Omental fat pad (tissue), 4 donors: ENCODE measurements at places on chromosomes 4 and X.

GRCh38 chr4:164012396-164013027 is 518.0 kb downstream of the TMA16 start:
- DNase-seq = no peak

DNA sequence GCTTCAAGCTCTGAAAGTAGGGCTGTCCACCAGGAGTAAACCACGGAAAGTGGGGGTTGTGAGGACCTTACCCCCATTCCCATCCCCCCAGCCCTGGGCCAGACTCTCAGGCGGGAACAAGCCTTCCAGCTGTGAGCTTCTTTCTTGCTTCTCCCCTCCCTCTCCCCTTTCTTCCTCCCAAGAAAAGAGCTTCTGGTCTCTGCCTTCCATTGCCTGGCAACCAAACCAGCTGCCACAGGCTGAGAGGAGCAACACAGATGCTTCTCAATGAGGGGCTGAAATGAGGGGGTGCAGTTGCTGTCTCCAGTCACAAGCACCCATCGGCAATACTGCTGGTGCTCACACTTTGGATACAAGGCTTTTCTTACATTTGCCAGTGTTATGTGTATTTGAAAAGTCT is 72.5 kb downstream of the SLC16A2 start:
- no peak for DNase-seq

- DNase-seq = no peak
Observed at GRCh38 chrX:107675823-107676555, 47.7 kb downstream of the PRPS1 start.

DNA sequence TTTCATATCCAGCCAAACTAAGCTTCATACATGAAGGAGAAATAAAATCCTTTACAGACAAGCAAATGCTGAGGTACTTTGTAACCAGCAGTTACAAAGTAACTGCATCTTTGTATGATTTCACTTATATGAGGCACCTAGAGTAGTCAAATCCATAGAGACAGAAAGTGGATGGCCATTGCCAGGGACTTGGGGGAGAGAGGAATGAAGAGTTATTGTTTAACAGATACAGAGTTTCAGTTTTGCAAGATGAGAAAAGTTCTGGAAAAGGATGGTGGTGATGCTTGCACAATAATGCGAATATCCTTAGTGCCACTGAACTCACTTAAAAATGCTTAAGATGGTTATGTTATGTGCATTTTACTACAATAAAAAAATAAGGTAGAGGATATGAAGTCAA is 58.4 kb upstream of the VCX start:
- no peak for DNase-seq

DNA sequence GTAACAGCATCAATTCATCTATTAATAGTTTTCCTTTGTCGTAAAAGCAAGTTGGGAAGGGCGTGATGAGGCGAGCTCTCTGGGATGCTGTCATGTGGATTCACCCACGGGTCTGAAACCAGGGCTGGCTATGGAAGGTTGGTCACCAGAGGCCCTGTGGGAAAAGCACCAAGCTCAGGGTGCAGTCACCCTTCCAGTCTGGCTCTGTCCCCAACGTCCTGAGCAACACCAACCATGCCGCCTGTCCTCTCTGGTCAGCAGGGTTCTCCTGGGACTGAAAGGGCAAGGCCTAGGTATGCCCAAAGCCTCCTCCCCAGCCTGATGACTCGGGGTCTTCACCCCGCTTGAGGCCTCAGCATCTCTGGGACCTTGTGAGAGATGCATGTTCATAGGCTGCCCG is 97.2 kb upstream of the MSX1 start:
- no peak for DNase-seq

DNA sequence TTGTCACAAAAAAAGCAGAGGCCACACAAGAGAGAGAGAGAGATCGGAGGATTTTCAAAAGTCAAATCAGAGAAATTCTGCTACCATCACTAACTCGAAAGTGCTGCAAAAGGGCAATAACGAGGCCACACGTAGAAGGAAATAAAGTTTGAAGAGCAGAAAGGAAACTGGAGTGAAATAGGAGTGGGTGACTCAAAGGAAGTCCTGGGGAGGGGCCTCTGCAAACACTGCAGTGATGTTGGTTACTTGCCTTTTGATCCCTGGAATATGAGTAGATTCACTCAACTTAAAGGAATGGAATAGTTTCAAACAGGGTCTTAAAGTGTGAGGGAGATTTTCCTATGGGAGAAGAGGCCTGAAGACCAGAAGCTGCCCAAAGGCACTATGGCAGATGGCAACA is 663.4 kb upstream of the LCORL start:
- DNase-seq = no peak

GRCh38 chrX:47587091-47587891 is 5.1 kb downstream of the TIMP1 start:
- DNase-seq = no peak

GRCh38 chr4:163603257-163603656 is 108.8 kb downstream of the TMA16 start:
- no peak for DNase-seq

GRCh38 chrX:68717196-68717595 is 69.7 kb downstream of the STARD8 start:
- DNase-seq = no peak

- no peak for DNase-seq
Observed at GRCh38 chr4:31059753-31060522, 339.8 kb downstream of the PCDH7 start.

- peak; percentile 62 for DNase-seq
Observed at GRCh38 chrX:80807992-80808735, 1.5 kb downstream of the BRWD3 start.

DNA sequence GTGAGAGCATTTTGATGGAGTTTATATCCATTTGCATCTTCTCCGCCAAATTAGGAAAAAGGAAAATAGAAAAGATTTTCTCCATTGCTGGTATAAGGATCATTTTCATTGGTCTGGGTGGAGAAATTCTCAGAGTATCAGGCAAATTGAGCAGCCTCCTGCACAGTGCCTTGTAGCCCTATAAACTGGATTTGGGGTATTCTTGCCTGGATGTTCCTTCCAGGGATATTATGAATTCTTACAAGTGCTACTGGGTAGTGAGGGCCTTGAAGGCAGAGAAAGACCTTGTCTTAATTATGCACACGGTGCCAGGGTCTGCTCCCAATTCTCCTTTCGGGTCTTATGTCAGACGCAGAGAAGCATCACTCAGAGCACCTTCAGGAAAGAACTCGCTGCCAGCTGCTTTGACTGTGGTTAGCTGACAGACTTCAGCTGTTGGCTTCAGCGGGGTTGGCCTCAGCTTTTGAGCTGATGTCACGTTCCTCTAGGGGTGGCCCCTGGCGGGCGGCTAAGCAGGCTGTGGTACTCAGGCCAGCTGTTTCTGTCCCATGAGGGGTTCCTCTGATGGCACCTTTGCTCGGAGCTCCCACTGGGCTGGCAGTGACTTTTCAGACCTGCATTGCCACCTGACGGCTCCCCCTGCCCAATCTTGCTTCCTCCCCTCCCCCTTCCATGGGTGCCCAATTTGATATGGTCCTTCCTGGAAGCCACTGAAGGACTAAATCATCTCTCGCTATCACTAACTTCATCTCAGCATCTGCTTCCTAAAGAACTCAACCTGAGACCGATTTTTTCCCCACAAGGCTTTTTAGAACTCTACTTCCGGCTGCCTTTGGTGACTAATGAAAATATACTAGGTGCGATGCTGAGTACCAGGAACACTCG is 519.5 kb downstream of the BCOR start:
- no peak for DNase-seq

GRCh38 chr4:3037957-3038461 is 36.3 kb downstream of the HTT-AS start:
- no peak for DNase-seq

DNA sequence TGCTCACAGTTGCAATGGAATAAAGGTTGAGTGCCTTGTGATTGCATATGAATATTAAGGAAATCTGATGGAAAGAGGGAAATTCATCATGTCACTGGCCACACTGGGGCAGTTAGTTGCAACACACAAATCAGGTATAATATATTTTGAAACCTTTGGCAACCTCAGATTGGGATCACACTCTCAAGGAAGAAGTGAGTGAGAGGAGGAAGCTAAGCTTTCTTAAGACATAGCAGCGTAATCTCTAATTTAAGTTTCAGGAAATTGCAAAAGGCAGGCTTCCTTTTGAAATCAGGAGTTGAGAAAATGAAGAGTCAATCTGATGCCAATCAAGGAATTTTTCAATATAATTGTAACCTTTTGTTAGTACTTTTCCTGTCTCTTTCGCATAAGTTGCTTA is 12.3 kb upstream of the CLTRN start:
- no peak for DNase-seq

- DNase-seq = no peak
Observed at GRCh38 chrX:125202591-125203248, 117.0 kb upstream of the TEX13C start.

- no peak for DNase-seq
Observed at GRCh38 chrX:139554376-139554775, 23.8 kb downstream of the F9 start.

- DNase-seq = no peak
Observed at GRCh38 chr4:115274545-115274944, 161.1 kb upstream of the NDST4 start.

- no peak for DNase-seq
Observed at GRCh38 chr4:92172203-92172602, 131.6 kb upstream of the GRID2 start.

DNA sequence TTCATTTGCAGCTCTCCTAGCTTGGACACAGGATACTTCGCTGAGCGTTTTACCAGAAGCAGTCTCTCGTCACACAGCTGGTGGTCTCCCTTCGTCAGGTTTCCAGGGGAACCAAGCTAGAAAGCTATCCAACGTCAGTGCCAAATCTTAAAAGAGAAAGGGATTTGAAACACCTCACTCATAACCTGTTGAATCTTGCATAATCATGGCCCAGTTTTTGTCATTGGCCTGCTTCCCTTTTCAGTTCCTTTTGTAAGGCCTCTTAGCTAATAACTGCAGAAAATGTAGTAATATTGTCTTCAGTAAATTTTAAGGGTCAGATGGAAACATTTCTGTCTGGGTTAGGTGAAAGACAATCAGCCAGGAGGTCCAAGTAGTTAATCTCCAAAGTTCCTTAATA is 22.0 kb downstream of the RAB39B start:
- DNase-seq = no peak

GRCh38 chrX:17535229-17535628 is 160.2 kb downstream of the NHS start:
- no peak for DNase-seq

DNA sequence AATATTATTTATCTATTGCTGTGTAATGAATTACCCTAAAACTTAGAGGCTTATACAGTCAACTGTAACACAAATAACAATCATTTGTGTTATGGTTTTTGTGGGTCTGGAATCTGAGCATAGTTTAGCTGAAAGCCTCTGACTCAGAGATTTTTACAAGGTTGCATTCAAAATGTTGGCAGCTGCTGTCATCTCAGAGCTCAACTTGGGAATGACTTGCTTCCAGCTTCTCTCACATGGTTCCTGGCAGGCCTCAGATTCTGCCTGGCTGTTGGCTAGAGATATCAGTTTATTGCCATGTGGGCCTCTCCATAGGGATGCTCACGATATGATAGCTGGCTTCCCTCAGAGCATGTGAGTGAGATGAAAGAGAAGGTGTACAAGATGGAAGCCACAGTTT is 70.2 kb upstream of the BRWD3 start:
- no peak for DNase-seq

DNA sequence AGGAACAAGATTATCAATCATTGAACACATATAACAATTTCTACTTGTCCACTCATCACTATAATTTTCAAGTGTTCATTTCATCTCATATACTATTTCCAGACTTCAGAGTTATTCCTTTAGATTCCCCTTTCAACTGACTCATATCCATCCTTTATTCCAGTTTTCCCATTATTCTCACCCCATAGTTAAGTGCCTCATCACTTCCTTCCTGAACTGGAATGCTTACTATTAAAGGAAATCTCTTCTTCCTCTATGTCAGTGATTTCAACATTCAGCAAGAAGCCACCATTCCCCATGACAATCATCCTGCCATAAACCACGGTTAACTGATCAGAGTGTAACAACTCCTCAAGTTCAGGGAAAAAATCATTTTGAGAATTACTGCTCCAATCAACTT is 198.9 kb downstream of the FBXO8 start:
- no peak for DNase-seq

GRCh38 chr4:106316773-106317409 is 541 bp downstream of the AIMP1 start:
- no peak for DNase-seq

- DNase-seq = no peak
Observed at GRCh38 chr4:141657550-141658250, 21.3 kb downstream of the IL15 start.

DNA sequence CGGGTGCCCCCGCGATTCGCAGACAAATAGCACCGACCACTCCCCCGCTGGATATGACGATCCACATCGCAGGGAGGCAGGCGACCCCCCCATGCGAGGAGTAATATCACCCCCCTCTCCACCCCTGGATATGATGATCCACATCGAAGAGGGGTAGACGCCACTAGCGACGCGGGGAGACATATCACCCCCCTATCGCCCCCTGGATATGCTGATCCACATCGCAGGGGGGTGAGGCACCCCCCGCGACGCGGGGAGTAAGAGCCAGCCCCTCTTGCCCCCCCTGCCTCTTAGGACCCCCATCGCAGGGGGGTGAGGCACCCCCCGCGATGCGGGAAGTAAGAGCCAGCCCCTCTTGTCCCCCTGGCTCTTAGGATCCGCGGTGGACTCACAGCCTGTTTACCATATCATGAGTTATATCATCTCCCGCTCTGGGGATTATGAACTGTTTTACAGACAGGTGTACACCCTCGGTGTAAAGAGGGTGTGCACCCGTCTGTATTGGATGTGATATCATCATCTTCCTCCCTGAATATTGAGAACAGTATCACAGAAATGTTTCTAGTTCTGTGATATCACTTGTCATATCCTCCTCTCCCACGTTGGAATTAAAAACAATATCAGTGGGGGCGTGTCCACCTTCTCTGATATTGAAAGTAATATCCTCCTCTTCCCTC is 22.7 kb upstream of the DRD5 start:
- no peak for DNase-seq

- no peak for DNase-seq
Observed at GRCh38 chrX:103663981-103664762, 22.3 kb downstream of the MORF4L2 start.

- no peak for DNase-seq
Observed at GRCh38 chrX:55907968-55908607, 190.5 kb downstream of the RRAGB start.

DNA sequence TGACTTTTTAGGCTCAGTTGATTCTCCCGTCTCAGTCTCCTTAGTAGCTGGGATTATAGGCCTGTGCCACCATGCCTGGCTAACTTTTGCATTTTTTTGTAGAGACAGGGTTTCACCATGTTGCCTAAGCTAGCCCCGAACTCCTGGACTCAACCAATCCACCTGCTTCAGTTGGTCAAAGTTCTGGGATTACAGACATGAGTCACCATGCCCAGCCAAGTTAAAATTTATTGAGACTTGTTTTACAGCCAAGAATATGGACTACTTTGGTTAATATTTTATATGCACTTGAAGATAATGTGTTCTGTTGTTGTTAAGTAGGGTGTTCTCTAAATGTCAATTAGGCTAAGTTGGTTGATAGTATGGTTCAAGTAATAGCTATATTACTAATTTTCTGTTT is 58.7 kb downstream of the CYTL1 start:
- DNase-seq = no peak

- no peak for DNase-seq
Observed at GRCh38 chrX:23201706-23202105, 132.9 kb upstream of the PTCHD1 start.
